ENCODE measurements at places on chromosomes 6 and 20.

- H3K4me1 ChIP-seq: peaks cover 3% of the 10 kb centered on the region
- H3K27ac ChIP-seq: no peak overlapping the region
These were observed 623 bp downstream of the MYBL2 start for GRCh38 chr20:43667341-43668132.

- H3K27ac ChIP-seq: no peak overlapping the region
- H3K27me3 ChIP-seq: no peaks in the 10 kb centered on the region
- H3K4me3 ChIP-seq: no peak overlapping the region
- H3K4me1 ChIP-seq: peaks cover 4% of the 10 kb centered on the region
These were observed 56.6 kb upstream of the TBC1D7 start for GRCh38 chr6:13384966-13385365.

DNA sequence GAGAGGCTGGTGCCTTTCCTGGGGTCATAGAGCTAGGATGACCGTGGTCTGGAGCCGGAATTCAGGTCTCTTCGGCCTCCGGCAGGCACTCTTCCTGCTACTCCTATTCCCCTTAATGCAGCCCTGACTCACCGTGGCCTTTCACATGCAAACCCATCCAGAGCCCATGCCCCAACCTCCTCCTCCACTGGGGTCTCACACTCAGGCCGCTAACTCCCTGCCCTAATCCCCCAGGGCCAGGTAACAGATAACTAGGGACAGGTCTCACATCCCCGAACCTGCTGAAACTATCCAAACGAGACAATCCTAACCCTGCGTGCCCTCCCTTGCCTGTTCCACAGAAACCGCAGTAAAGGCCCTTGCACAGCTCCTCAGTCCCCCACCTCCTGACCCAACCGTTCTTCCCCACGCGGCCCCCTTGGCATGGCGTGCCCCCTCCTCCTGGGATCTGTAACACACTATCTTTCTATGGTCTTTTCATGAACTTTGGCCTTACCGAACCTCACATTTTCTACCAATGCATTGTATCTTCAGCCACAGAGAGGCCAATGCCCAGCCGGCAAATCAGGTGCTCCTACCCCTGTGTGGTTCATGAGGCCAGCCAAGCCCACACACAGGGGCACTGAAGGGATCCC, 245.4 kb upstream of the EXOC2 start:
- H3K27ac ChIP-seq: no peak overlapping the region
- H3K4me1 ChIP-seq: no peaks in the 10 kb centered on the region
- DNase-seq: no peak
- H3K4me3 ChIP-seq: no peak overlapping the region

DNA sequence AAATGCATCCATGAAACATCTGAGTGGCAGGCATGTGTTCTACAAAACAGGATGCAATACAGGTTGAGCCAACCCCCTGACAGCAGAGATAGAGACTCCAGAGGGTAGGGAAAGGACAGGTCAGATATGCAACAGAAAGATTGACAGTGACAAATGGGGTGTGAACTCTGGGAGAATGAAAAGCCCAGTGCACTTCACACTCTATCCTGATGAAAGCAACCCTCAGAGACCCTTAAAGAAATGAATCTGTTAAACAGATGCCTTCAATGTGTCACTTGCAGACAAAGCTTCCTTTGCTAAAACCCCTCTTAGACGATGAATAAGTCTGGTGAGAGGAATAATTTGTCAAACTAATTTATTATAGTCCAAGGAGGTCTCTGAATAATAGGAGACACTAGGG, 89.9 kb downstream of the RFPL4B start:
- H3K4me3 ChIP-seq: no peak overlapping the region
- H3K27ac ChIP-seq: no peak overlapping the region
- no peaks in the 10 kb centered on the region for H3K36me3 ChIP-seq
- H3K4me1 ChIP-seq: peaks cover 4% of the 10 kb centered on the region
- no peaks in the 10 kb centered on the region for H3K27me3 ChIP-seq

DNA sequence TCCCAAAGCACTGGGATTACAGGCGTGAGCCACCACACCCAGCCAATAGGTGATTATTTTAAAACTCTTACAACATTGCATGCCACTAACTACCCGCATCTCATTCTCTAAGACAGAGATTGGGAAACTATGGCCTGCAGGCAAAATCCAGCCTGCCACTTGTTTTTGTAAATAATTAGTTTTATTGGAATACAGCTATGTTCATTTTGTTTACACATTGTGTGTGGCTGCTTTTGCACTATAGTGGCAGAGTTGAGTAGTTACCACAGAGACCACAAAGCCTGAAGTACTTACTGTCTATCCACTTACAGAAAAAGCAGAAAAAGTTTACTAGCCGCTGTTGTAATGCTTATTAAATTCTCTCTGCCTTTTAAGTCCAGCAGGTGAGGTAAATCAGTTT, 16.4 kb upstream of the PKIG start:
- H3K27me3 ChIP-seq: no peaks in the 10 kb centered on the region
- no peak for DNase-seq
- H3K36me3 ChIP-seq: no peaks in the 10 kb centered on the region
- no peak overlapping the region for H3K27ac ChIP-seq
- H3K4me1 ChIP-seq: no peaks in the 10 kb centered on the region

GRCh38 chr6:166851911-166852310, 104.4 kb downstream of the RNASET2 start:
- no peaks in the 10 kb centered on the region for H3K27me3 ChIP-seq
- peaks cover 2% of the 10 kb centered on the region for H3K36me3 ChIP-seq
- DNase-seq: no peak
- no peak overlapping the region for H3K27ac ChIP-seq
- H3K4me1 ChIP-seq: peaks cover 10% of the 10 kb centered on the region

DNA sequence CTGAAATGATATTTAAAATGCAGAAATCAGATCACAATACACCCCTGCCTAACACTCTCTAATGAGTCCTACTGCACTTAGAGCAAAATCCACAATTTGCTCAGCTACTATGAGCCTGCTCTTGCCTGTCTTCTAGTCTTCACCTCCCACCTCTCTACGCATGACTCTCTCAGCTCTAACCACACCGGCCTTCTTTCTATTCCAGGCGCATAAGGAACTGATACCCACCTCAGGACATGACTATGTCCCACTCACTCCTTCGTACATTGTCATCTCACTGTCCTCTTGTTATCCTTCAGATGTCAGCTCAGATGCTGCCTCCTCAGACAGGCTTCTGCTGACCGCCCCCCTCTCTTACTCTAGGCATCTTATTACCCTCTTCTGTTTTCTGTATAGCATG, 201.0 kb upstream of the FLRT3 start:
- no peaks in the 10 kb centered on the region for H3K36me3 ChIP-seq
- no peak overlapping the region for H3K4me3 ChIP-seq
- H3K4me1 ChIP-seq: no peaks in the 10 kb centered on the region
- no peak for DNase-seq
- H3K27ac ChIP-seq: no peak overlapping the region

DNA sequence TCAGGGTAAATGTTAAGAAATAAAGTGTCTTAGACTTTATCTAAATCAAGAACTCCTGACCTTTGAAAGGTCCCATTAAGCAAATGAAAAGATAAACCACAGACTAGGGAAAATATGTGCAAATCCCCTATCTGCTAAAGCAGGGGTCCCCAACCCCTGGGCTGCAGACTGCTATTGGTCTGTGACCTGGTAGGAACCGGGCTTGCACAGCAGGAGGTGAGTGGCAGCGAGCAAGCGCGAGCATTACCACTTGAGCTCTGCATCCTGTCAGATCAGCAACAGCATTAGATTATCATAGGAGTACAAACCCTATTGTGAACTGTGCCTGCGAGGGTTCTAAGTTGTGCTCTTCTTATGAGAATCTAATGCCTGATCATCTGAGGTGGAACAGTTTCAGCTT, 42.4 kb downstream of the LCA5 start:
- no peak overlapping the region for H3K27ac ChIP-seq
- H3K4me3 ChIP-seq: no peak overlapping the region
- no peaks in the 10 kb centered on the region for H3K36me3 ChIP-seq
- DNase-seq: no peak
- H3K27me3 ChIP-seq: no peaks in the 10 kb centered on the region

- H3K4me1 ChIP-seq: peaks cover 10% of the 10 kb centered on the region
- peak; percentile 30 for DNase-seq
- H3K36me3 ChIP-seq: no peaks in the 10 kb centered on the region
These were observed 23.2 kb downstream of the AFDN start for GRCh38 chr6:167849846-167850459.

- H3K27ac ChIP-seq: no peak overlapping the region
- H3K27me3 ChIP-seq: no peaks in the 10 kb centered on the region
- H3K4me3 ChIP-seq: peak overlapping the region; percentile 10
- no peak for DNase-seq
- H3K4me1 ChIP-seq: peaks cover 6% of the 10 kb centered on the region
These were observed 299.9 kb upstream of the SUPT3H start for GRCh38 chr6:45677381-45678284.

- no peaks in the 10 kb centered on the region for H3K27me3 ChIP-seq
- no peaks in the 10 kb centered on the region for H3K4me1 ChIP-seq
- DNase-seq: no peak
- H3K36me3 ChIP-seq: no peaks in the 10 kb centered on the region
- no peak overlapping the region for H3K27ac ChIP-seq
These were observed 25.0 kb upstream of the SCGN start for GRCh38 chr6:25627001-25627400.

DNA sequence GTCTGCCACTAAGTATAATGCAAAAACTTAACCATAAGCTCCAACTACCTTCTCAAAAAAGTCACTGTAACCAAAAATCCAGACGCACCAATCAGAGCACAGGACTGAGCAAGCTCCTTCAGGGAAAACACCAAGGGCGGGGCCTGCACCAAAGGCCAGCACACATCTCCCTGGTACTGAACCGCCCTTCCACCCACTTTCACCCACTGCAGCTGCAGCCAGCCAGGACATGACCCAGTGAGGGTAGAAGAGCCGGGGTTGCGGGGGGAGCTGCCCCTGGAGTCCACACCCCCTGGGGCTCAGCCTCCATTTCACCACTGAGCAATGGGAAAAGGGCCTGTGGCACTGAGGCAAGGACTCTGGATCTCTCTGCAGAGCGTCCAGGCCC, 54.3 kb downstream of the TAF4 start:
- no peak overlapping the region for H3K27ac ChIP-seq
- DNase-seq: no peak
- no peaks in the 10 kb centered on the region for H3K27me3 ChIP-seq
- H3K36me3 ChIP-seq: peaks cover 75% of the 10 kb centered on the region
- H3K4me1 ChIP-seq: no peaks in the 10 kb centered on the region
- H3K4me3 ChIP-seq: no peak overlapping the region

DNA sequence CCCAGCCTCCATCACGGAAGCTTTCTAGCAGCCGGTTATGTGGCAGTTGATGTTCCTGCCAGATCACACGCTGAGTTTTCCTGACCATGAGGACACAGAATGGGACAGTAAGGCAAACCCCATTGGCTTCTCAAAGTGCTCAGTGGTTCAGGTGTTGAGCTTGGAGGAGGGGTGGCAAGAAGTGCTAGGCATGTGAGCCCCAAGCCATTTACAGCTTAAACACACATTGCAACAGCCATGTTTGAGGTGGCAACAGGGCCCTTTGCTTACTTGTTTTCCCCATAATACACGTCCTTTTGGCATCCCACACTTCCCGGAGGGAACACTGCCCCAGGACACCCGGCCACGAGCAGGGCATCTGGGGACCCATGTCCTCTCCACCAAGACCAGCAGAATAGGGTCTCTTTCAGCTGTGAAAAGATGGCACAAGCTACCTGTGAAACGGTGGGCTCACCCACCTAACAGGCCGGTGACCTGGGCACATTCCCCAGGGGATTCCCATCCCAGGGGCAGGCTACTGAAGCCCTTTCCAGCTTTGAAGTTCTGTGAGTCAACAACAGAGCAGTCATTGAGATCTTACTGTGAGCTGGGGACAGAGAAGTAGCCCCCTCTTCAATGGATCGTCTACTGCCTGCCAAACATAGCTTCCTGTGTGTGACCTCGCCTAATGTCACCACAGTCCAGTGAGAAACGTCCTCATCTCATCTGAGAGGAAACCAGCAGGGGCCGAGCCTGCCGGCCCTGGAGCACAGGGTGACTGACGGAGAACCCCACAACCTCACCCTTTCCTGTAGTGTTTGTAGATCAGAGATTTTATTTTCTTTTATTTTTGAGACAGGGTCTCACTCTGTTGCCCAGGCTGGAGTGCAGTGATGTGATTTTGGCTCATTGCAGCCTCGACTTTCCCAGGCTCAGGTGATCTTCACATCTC, 4.0 kb upstream of the TLDC2 start:
- H3K4me1 ChIP-seq: no peaks in the 10 kb centered on the region
- no peak for DNase-seq
- H3K27me3 ChIP-seq: no peaks in the 10 kb centered on the region
- no peak overlapping the region for H3K4me3 ChIP-seq

DNA sequence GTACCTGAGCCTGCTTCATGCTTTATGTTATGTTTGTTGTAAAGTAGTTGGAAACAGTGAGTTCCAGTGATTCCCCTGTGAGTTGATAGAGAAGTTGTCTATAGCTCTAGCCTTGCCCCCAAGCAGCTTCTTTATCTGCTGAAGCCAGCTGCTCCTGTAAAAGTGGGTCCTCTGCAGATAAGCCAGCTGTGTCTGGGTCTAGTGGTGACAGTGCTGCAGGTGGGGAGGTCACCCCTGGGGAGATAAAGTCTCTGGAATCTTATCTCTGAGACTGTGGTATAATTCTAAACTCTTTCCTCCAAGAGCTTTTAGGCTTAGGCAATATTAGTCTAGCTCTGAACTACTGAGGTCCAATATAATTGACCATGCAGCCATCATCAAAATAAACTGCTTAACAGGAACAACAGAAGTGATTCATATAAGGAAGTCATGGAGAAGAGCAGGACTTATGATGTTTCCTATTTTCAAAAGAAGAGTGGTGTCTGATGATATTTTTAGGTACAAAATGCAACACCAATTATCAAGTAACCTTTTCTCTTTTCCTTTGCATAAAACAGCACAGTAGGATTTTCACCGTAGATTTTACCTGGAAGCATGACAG, 44.2 kb upstream of the TMEM217 start:
- no peaks in the 10 kb centered on the region for H3K4me1 ChIP-seq
- no peaks in the 10 kb centered on the region for H3K27me3 ChIP-seq
- no peak overlapping the region for H3K27ac ChIP-seq
- peaks cover 5% of the 10 kb centered on the region for H3K36me3 ChIP-seq

DNA sequence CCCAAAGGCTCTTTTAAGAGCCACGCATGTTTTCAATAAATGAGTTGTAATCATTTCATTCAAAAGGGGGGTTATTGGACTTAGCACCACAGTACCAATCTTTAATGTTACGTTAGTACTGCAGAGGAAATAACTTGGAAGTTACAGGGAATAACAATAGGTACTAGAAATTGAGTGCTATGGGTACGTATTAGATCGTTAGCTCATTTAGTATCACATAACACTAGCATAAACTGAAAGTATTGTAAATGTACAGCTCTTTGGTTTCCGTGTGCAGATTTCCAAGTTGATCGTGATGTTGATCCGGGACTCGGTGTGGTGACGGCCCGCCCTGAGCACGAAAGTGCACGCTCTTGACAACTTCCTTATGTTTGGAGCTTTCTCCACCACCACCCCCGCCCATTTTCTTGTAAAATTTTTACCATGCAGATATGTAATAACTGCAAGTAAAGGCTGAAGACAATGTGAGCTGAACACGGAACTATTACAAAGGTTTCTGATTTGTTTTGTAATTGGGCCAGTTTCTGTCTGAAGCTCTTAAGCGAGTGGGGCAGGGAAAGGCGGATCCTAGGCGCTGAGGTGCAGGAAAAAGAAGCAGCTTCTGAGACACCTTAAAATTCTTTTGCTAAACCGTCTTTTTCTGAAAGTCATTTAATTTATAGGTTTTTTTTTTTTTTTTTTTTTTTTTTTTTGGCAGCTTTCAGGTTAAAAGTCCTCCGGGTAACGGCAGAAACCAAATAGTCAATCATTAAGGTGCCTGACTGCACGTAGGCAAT, 71.5 kb downstream of the HFE start:
- H3K27ac ChIP-seq: peak overlapping the region; percentile 78
- DNase-seq: no peak
- no peaks in the 10 kb centered on the region for H3K27me3 ChIP-seq
- peaks cover 1% of the 10 kb centered on the region for H3K36me3 ChIP-seq

- H3K4me3 ChIP-seq: no peak overlapping the region
- no peak for DNase-seq
- no peak overlapping the region for H3K27ac ChIP-seq
- no peaks in the 10 kb centered on the region for H3K36me3 ChIP-seq
- no peaks in the 10 kb centered on the region for H3K27me3 ChIP-seq
These were observed 41.3 kb downstream of the NHLRC1 start for GRCh38 chr6:18081025-18081668.
